Non-pigmented ciliary epithelial cell (primary cell): ENCODE measurements at places on chromosomes 4 and X.

DNA sequence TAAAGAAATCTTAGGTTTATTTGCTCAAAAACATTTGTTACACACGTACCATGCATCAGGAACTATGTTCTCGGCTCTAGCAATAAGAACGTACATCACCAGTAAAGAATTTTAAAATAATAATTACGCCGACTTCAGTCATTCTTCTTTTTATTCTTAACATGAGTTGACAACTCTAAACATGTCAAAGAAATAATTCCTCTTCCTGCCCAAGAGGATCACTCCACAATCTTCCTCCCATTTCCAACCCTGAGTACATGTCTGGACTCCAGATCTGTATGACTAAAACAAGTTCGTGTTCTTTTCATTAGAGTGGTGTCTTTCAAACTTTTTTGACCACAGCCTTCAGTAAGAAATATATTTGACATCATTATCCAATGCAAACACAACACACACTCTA is 201.6 kb upstream of the GRIA3 start:
- DNase-seq, result no peak

DNA sequence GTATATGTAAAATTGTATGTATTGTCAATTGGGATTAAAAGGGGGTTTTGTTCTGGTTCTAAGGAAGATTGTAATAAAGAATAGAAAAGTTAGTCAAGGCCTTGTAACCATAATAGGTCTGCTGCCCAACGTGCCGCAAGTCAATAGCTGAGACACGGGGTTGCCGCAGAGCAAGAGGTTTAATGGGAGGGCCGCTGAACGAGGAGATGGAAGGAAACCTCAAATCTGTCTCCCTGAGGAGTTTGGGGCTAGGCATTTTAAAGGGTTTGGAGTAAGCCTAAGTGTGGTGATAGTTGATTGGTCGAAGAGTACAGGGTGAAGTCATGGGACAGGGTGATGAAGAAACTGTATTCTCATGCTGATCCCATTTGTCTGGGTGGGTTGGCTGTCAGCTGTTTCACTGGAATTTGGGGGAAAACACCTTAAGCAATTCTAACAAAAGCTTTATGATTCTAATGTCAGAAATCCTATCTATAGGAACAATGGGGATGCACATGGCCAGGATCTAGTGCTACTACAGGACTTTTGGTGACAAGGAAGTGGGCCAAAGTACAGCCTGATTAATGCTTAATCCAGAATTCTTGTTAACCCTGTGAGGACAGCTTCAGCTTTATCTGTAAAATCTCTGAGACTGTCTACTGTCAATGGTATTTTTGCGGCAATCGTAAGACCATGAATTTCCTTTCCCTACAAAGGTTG is 86.9 kb downstream of the RELL1 start:
- DNase-seq, result no peak

DNA sequence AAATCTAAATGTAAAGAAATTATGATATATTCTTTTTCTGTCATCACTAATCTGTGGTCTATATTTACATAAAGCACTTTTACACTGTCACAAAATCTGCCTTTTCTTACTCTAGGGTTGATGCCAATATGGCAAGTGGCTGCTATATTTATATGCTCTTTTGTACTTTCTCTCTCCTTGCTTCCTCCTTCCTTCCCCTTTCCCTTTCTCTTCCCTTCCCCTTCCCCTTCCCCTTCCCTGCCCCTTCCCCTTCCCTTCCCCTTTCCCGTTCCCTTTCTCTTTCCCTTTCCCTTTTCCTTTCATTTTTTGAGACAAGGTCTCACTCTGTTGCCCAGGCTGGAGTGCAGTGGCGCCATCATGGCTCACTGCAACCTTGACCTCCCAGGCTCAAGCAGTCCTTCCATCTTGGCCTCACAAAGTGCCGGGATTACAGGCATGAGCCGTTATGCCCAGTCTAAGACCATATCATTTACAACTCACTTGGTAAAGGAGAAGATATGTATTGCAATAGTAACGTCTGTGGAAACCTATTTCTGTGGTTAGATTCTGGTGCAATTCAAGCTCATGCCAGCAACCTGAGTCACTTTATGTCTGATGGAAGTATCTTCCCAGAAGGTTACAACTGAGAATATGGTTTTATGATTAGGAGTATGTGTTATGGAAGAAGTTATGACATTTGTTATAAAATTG is 13.9 kb upstream of the PLAC8 start:
- peak; percentile 69 for DNase-seq

GRCh38 chr4:138259824-138260223 is 17.7 kb upstream of the SLC7A11 start:
- no peak for DNase-seq

GRCh38 chr4:74118600-74119338 is 19.8 kb upstream of the CXCL2 start:
- no peak for DNase-seq

- no peak for DNase-seq
Measured at GRCh38 chrX:48505481-48505880, 3.3 kb upstream of the PORCN start.

DNA sequence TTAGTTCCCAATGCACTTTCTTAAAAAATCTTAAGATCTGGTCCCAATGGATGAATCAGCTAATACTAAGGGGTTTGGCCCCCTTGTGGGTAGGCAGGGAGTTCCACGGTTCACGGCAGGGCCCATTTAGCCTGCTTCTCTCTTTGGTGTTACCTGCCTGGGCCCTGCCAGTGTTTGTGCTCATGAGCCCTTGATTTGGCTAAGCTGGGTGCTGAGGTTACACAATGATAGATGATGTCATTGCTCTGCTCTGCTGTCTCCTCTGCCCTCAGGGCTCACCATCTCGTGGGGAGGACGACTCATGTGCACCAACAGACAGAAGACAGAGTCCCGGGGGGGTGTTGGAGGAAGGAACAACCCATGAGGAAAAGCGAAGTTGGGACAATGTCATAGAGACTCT is 24.4 kb downstream of the RTL5 start:
- no peak for DNase-seq

DNA sequence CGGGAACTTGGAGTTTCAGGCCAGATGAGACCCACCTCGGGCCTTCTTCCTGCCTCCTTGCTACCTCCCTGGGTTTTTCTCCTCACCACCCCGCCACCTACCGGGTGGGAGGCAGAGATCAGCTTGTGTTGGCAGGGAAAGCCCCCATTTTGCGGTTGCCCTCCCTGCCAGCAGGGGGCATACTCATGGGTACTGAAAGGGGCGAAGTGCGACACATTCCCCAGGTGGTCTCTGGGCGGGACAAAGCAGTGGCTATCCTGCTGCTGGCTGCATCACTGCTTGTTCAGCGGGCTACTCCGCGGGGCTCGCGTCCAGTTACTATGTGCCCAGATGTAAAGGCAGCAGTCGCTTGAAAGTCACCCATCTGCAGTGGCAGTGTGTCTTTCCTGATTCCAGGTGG is 330.3 kb downstream of the PDHA2 start:
- no peak for DNase-seq

GRCh38 chr4:140069066-140069465 is 84.9 kb downstream of the MAML3 start:
- DNase-seq, result no peak

GRCh38 chr4:90349636-90350035 is 222.4 kb downstream of the CCSER1 start:
- no peak for DNase-seq

DNA sequence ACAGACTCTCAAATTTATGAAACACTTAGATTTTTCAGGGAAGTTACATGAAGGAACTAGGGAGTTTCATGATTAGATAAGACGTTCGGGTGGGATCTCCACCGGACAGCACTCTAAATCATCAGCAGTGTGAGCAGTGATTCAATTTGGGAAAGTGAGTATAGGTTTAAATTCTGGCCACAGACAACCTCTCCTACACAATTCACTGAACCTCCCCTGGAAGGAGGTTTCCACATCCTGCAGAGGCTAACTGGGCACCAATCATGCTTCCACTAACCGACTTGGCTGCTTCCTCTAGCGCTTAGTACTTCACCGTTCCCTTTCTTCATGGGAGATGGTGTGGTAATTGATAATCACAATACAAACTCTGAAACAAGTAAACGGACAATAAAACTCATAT is 5.6 kb downstream of the CXCL9 start:
- no peak for DNase-seq

DNA sequence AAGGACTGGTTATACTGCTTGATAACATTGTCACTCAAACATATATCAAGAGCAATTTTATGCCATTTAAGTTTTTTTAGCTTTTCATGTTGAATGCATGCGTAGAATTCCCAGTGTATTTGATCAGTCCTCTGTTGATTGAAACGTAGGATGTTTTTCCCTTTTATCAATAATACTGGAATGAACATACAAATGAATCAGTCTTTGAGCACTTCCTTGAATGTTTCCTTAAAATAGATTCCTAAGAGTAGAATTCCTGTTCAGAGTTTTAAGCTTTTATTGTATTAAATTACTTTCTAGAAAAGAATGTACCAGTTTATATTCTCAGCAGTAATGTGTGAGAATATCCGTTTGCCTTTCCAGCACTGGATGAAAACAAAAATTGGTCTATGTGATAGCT is 37.8 kb downstream of the ADD1 start:
- no peak for DNase-seq

GRCh38 chrX:140710710-140711109 is 1.2 kb downstream of the LINC00632 start:
- DNase-seq, result no peak

DNA sequence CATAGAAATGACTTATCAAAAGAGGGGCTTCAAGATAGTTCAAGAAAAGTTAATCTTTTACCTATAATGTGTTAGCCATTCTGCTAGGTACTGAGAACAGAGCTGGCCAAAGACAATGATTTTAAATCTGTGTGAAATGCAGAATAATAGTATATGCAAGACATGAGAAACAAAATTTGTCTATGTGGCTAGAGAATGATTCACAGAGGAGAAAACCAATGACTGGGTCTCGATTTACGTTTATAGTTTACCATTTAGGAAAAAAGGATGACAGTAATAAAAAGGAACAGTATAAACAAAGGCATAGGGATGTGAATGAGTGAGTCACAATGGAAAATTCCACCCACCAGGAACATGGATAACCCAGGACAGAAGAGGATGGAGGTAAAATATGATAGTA is 31.9 kb downstream of the NPFFR2 start:
- DNase-seq, result no peak

DNA sequence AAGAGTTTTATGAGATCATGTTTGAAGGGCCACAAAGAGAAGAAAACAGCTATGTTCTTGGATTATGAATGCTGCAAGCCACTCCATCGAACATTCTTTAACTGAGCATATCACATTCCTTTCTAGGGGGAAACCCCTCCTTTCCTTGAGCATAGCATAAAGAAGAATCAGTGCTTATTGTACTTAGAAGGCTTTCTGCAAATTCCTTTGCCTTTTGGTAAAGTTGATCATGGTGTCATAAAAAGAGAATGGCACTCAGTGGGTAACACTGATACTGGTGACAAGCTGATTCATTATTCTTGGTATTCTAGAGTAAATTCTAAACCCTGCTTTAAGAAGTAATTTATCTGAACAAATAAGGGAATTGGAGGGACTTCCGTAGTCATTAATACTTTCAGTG is 88.5 kb upstream of the GPR34 start:
- DNase-seq, result peak; percentile 60

DNA sequence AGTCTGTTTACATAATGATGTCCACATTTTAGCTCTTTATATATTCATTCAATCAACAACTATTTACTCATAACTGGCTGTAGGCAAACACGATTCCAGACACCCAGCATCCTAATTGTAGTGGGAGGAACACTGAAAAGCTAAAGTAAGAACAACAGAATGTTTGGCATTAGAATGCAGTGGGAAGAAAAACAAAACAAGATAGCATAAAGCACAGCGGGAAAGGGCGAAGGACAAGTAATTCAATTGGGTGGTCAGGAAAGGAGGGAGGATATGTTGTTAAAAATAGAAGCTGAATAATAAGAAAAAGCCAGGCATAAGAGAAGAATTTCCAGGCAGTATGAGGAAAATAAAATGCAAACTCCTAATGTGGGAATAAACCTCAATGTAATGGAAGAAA is 189.5 kb upstream of the FAT4 start:
- no peak for DNase-seq

- DNase-seq, result no peak
Measured at GRCh38 chrX:88604433-88605221, 142.4 kb upstream of the CPXCR1 start.

DNA sequence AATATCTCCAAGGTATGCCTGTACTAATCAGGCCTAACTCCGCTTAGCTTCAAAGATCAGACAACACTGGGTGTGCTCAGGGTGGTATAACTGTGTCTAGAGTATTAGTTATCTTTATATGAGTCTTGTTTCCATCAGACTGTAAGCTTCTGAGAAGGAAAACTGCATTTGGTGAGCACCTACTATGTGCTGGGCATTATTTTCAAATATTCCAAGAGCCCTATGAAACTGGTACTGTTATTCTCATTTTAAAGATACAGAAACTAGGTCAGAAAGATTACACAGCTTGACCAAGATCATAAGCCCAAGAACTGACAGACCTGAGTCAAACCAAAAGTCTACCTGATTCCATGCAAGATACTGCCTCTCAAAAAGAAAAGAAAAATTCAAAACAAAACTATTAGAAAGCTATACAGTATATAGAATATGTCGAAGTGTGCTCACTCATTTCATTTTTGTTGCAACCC is 44.4 kb downstream of the LRBA start:
- DNase-seq, result no peak

- no peak for DNase-seq
Measured at GRCh38 chrX:26050099-26050498, 88.0 kb upstream of the MAGEB18 start.

- DNase-seq, result no peak
Measured at GRCh38 chr4:39323821-39324220, 42.3 kb downstream of the RFC1 start.

DNA sequence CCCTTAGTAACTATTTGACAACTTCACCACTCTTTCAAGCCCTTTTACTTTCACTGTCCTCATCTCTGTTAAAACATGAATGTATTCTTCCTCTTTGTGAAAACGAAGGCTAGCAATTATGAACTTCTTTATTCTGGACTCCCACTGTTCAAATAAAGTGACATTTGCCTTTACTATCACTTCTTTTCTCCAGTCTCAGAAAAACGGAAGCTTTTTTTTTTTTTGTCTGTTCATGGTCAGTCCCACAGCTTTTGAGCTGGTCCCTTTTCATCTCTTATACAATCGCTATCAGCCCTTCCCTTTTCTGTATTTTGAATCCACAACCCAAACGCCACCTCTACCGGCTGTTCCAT is 327.7 kb downstream of the DKK2 start:
- DNase-seq, result no peak

GRCh38 chrX:133989490-133989889 is 4.1 kb upstream of the GPC3 start:
- no peak for DNase-seq

DNA sequence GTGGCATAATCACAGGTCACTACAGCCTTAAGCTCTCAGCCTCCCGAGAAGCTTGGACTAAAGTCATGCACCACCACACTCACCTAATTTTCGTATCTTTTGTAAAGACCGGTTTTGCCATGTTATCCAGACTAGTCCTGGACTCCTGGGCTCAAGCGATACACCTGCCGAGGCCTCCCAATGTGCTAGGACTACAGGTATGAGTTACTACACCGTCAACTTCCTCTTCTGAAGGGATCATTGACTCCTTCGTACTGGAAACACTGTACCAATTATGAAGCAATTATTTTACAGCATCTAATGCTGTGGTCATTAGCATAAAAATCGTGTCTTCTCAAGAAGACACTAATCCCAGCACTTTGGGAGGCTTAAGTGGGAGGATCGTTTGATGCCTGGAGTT is 35.2 kb downstream of the PDS5A start:
- DNase-seq, result no peak

GRCh38 chrX:112819008-112819640 is 21.5 kb downstream of the AMOT start:
- no peak for DNase-seq
